ENCODE measurements at places on chromosomes 2 and 18. TPM values are rescaled to one million over a fixed set of nuclear protein-coding genes. Genes with fewer than 3 reads are reported as not detected.

PROC gene
- total RNA-seq = not detected

RIT2 gene
- not detected for total RNA-seq

SULT1C4 gene
- not detected for total RNA-seq

PPIL3 gene
- total RNA-seq = 73.7 TPM

CYRIA gene
- 0.12 TPM for total RNA-seq

CD8B gene
- 3.0 TPM for total RNA-seq

LOXL3 gene
- total RNA-seq = 0.10 TPM

CFAP221 gene
- not detected for total RNA-seq

TBC1D8 gene
- 0.58 TPM for total RNA-seq

MRO gene
- total RNA-seq = not detected

MROH2A gene
- total RNA-seq = not detected

SLC4A5 gene
- 2.8 TPM for total RNA-seq

ONECUT2 gene
- total RNA-seq = not detected

APLF gene
- total RNA-seq = 3.3 TPM

DAW1 gene
- total RNA-seq = not detected

MFF gene
- total RNA-seq = 58.9 TPM

C2orf66 gene
- total RNA-seq = 0.28 TPM

GPC1 gene
- 6.3 TPM for total RNA-seq

KLHL30 gene
- total RNA-seq = not detected
